B cell (primary cell): ENCODE measurements at places on chromosomes 3 and 15. TPM values are rescaled to one million over a fixed set of nuclear protein-coding genes. Genes with fewer than 3 reads are reported as not detected.

The ARPP21 gene
- total RNA-seq: not detected in 2 replicates

The CHDH gene
- 0.27 and 0.37 TPM in 2 replicates for total RNA-seq

The GNAT1 gene
- total RNA-seq: not detected in 2 replicates

The CA12 gene
- total RNA-seq: not detected in 2 replicates

The NOX5 gene
- 0.05 TPM in 1 of 2 replicates, not detected in the other for total RNA-seq

The WNT5A gene
- not detected in 2 replicates for total RNA-seq

The PLCB2 gene
- 155 and 166 TPM in 2 replicates for total RNA-seq

The CDHR4 gene
- 0.29 and 0.32 TPM in 2 replicates for total RNA-seq

The MINDY4B gene
- total RNA-seq: not detected in 2 replicates

The FMN1 gene
- 0.96 and 1.2 TPM in 2 replicates for total RNA-seq

The LNP1 gene
- total RNA-seq: 1.6 and 1.9 TPM in 2 replicates

The PIGBOS1 gene
- 14.6 and 16.4 TPM in 2 replicates for total RNA-seq

The COMMD2 gene
- total RNA-seq: 45.1 and 47.8 TPM in 2 replicates

The AGTR1 gene
- total RNA-seq: not detected in 2 replicates

The SLC28A2 gene
- not detected in 2 replicates for total RNA-seq

The MYLK gene
- not detected in 2 replicates for total RNA-seq

The GPR160 gene
- total RNA-seq: 17.5 and 17.7 TPM in 2 replicates

The TMEM45A gene
- total RNA-seq: 0.15 and 0.20 TPM in 2 replicates

The SMCO1 gene
- total RNA-seq: not detected in 2 replicates

The MST1R gene
- total RNA-seq: 2.4 and 2.8 TPM in 2 replicates

The TMEM108 gene
- not detected in 2 replicates for total RNA-seq

The ADAMTSL3 gene
- not detected in 2 replicates for total RNA-seq

The LAMB2 gene
- total RNA-seq: 0.05 and 0.74 TPM in 2 replicates

The GOLGB1 gene
- 58.7 and 64.3 TPM in 2 replicates for total RNA-seq

The ZNF197 gene
- 16.9 and 17.7 TPM in 2 replicates for total RNA-seq

The TMEM212 gene
- not detected in 2 replicates for total RNA-seq

The ZDHHC19 gene
- 0.73 and 0.91 TPM in 2 replicates for total RNA-seq

The BFSP2 gene
- total RNA-seq: 0.70 and 1.6 TPM in 2 replicates

The TRH gene
- total RNA-seq: not detected in 2 replicates

The LTK gene
- total RNA-seq: 3.2 and 4.4 TPM in 2 replicates

The C3orf22 gene
- not detected in 2 replicates for total RNA-seq

The VPS18 gene
- total RNA-seq: 29.6 TPM in 2 replicates

The IMPG2 gene
- total RNA-seq: 0.44 and 0.53 TPM in 2 replicates

The FGF12 gene
- total RNA-seq: 0.17 TPM in 1 of 2 replicates, not detected in the other

The ANKRD34C gene
- total RNA-seq: not detected in 2 replicates

The LRRC49 gene
- 0.49 and 1.4 TPM in 2 replicates for total RNA-seq

The RNF168 gene
- 42.4 and 42.7 TPM in 2 replicates for total RNA-seq

The PLA2G4D gene
- not detected in 2 replicates for total RNA-seq
